ENCODE measurements at places on chromosomes 3 and 15.

- DNase-seq: no peak
Measured at GRCh38 chr3:78644847-78645246, 1123.0 kb downstream of the ROBO1 start.

DNA sequence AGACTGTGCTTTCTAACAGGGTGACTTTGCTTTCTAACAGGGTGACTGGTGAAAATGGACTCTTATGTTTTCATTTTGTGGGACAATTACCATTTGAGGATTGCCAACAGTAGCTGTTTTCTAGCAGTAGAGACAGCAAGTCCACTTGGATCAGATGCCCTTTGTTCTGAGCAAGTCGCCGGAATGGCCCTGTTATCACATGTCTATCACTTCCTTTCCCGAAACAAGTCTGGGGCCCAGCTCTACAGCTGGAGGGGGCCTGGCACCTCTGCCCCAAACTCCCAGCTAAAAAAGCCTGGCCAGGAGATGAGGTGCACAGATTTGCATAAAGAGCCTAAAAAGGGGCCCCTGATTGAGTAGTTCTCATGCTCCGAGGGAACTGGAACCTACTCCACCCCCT, 44.6 kb downstream of the THBS1 start:
- no peak for DNase-seq

- no peak for DNase-seq
Measured at GRCh38 chr3:56976651-56977560, 83.6 kb upstream of the SPATA12 start.

GRCh38 chr3:135629701-135630408, 335.7 kb upstream of the PPP2R3A start:
- DNase-seq: no peak

- DNase-seq: peak; percentile 26
Measured at GRCh38 chr3:50674349-50675178, at the start of gene DOCK3. Gene DOCK3, plus strand, starts transcription at chr3:50674927. Its CDS starts 337 bp downstream, at chr3:50675264.

GRCh38 chr3:136728918-136729317, 23.3 kb downstream of the STAG1 start:
- no peak for DNase-seq

- DNase-seq: no peak
Measured at GRCh38 chr3:193057616-193058015, 140.0 kb upstream of the MB21D2 start.

GRCh38 chr3:12445523-12446240, 38.6 kb upstream of the TSEN2 start:
- no peak for DNase-seq

DNA sequence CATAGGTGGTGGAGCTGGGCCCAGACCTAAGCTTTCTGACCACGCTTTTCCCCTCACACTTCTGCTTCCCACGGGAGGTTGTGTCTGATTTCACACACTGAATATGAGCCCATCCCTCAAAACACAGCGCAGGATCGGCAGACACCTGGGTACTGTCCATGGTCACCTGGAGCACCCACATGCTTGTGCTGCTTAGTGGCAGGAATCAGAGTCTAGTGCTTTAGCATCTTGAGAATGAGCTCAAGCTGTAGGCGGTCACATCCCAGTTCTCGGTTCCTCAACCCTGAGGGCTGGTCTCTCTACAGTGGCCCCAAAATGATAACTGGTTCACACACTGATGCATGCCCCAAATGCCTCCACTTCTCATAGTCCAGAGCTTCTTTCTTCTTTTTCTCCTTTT, 111.0 kb downstream of the SEMA5B start:
- DNase-seq: no peak

GRCh38 chr15:70420948-70421482, 323.3 kb upstream of the TLE3 start:
- no peak for DNase-seq

DNA sequence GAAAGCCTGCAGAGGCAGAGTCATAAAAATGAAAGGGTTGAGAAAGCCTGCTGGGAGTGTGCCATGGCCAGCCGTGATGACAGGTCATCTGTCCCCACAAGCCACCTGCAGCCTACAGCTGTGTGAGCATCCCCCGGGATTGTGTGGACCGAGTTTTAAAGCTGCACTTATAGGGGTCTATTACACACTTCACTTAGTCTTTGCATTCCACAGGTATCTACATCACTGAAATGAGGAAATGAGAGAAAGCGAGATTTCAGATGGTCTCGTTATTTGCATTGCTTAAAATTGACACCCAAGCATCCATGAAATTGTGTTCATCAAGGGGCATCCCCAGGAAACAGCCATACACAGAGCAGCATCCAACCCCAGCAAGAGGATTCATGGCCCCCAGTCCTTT, 137.6 kb upstream of the TRIM42 start:
- no peak for DNase-seq

DNA sequence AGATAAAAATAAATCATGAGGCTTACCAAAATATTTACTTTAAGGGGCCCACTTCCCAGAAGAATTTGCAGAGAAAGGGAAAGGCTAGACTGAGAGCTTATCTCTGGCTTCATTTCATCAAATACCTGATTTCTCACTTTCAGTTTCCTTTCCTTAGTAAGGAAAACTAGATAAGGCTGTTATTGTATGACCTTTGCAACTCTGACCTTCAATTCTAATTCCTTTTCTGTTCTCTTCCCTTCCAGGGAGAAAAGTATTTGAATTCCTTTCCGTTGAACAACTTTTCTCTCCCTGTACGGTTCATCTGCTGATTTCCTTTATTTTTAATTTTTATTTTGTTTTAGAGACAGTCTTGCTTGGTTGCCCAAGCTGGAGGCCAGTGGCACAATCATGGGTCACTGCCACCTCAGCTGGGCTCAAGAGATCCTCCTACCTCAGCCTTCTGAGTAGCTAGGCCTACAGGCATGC, 7.1 kb upstream of the PXK start:
- DNase-seq: no peak

- no peak for DNase-seq
Measured at GRCh38 chr3:175018946-175019727, 160.0 kb downstream of the NAALADL2 start.

- DNase-seq: no peak
Measured at GRCh38 chr3:8864402-8865350, 95.3 kb upstream of the OXTR start.

DNA sequence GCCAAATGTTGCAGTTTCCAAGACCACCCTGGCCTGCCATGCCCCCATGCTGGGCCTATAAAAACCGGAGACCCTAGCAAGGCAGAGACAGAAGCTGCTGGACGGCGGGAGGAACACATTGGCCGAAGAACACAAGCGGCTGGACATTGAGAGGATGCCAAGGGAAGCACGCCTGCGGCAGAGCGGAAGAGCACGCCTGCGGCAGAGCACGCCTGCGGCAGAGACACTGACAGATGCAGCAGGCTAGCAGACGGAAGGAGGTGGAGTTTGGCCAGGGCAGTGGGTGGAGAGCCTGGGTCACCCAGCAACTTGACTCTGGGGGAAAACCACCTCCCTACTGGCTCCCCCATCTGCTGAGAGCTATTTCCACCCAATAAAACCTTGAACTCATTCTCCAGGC, 322.3 kb upstream of the TBL1XR1 start:
- no peak for DNase-seq

- no peak for DNase-seq
Measured at GRCh38 chr3:155502630-155503029, 209.1 kb upstream of the STRIT1 start.

GRCh38 chr3:112514527-112515128, 15.4 kb upstream of the BTLA start:
- DNase-seq: no peak
